ENCODE measurements at places on chromosomes 1 and 21. TPM values are rescaled to one million over a fixed set of nuclear protein-coding genes. Genes with fewer than 3 reads are reported as not detected.

The MAP3K21 gene
- 0.20 TPM for polyA plus RNA-seq

The SLC1A7 gene
- 0.04 TPM for polyA plus RNA-seq

The HSPA6 gene
- polyA plus RNA-seq: 0.85 TPM

The ITLN2 gene
- polyA plus RNA-seq: not detected

DNA sequence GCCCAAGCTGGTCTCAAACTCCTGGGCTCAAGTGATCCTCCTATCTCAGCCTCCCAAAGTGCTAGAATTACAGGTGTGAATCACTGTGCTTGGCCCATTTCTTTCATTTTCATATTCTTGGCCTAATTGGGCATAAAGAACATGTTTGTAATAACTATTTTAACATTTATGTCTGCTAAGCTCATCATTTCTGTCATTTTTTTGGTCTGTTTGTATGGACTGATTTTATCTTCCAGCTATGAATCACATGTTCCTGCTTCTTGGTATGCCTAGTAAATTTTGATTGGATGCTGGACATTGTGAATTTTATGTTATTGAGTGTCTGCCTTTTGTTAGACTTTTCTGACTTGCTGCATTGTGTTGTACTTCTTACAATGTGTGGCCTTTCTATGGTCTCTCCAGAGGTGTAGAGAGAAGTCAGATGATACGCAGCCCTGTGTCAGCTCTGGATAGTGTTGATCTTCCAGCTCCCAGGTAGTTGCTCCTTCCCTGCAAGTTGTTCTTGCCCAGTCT is 39.0 kb upstream of the PPM1J start:
- H3K4me3 ChIP-seq: no peak overlapping the region
- H3K27me3 ChIP-seq: peaks cover 2% of the 10 kb centered on the region
- no peak for DNase-seq
- H3K36me3 ChIP-seq: no peaks in the 10 kb centered on the region
- H3K27ac ChIP-seq: no peak overlapping the region
- no peaks in the 10 kb centered on the region for H3K4me1 ChIP-seq

GRCh38 chr1:52994656-52995055 is 67.4 kb upstream of the PODN start:
- no peak overlapping the region for H3K27ac ChIP-seq
- H3K4me3 ChIP-seq: no peak overlapping the region
- H3K27me3 ChIP-seq: no peaks in the 10 kb centered on the region
- peaks cover 38% of the 10 kb centered on the region for H3K36me3 ChIP-seq

GRCh38 chr1:67897270-67897949 is 64.1 kb upstream of the GNG12 start:
- H3K4me1 ChIP-seq: no peaks in the 10 kb centered on the region
- H3K27me3 ChIP-seq: no peaks in the 10 kb centered on the region
- no peak overlapping the region for H3K27ac ChIP-seq
- no peak overlapping the region for H3K4me3 ChIP-seq
- no peaks in the 10 kb centered on the region for H3K36me3 ChIP-seq

GRCh38 chr1:19484798-19485361 is 459 bp downstream of the CAPZB start:
- no peaks in the 10 kb centered on the region for H3K36me3 ChIP-seq
- no peaks in the 10 kb centered on the region for H3K27me3 ChIP-seq
- H3K4me3 ChIP-seq: peak overlapping the region; percentile 74
- H3K4me1 ChIP-seq: peaks cover 59% of the 10 kb centered on the region
- DNase-seq: no peak
- H3K27ac ChIP-seq: peak overlapping the region; percentile 91

DNA sequence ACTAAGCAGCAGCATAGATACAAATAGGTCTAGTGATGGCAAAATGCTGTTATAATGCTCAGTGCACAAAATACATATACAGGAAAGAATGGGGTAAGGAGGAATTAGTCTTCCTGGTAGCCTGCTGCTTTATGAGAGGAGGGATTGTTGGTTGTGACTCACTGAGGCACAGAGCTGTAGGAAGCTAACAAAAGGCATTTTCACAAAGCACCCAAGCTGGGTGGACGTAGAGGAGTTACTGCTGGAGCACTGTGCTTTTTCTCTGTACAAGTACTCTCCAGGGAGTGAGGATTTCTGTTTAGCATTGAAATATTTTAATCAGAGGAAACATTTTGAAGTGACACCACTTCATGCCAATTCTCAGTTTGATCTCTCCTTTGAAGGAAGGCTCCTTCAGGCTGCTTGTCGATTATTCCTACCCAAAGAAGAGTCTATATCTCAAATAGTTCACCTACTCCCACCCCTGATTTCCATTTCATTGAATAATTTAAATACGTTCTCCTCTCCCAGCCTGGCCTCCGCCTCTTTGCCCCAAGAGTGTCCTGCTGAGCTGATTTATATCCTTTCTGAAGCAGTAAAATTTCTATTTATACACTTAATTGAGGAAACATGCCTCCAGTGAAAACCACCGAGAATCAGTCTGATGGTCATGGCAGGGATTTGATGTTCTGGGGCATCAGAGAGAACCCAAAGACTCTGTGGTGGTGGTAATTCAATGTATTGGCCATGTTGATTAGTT is 271.9 kb downstream of the HHAT start:
- DNase-seq: no peak
- no peak overlapping the region for H3K4me3 ChIP-seq
- H3K27me3 ChIP-seq: peaks cover 3% of the 10 kb centered on the region
- no peaks in the 10 kb centered on the region for H3K36me3 ChIP-seq

DNA sequence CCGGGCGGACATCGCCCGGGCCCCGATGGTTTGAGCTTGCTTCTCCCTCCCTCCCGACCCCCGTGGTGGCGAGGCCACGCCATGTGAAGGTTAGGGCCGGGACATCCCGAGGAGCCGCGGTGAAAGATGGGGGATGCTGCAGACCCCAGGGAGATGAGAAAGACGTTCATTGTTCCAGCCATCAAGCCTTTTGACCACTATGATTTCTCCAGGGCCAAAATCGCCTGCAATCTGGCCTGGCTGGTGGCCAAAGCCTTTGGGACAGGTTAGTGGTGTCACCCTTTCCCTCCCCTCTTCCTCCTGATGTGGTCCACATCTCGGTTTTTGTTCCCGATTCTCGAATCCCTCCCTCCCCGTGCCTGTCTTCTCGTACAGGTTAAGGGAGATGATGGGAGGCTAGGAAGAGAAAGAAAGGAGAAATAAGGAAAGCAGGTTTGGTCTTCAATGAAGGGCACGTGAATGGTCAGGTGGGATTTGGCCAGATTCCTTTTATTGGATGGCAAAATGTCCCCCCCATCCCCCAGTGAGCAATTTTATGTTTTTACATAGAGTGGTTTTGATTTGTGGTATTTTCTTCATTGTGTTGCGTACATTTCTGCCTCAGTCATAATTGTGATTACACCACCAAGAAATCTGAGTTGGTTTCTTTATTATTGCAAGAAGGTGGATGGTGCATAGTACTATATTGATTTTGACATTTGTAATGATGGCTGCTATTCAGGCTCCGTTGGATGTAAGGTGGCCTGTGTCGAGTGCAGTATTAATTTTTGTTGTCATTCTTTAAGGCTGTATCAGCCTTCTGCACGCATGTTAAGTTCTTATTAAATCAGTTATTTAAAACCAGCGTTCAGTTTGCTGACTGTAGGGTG is 1.2 kb downstream of the CAMSAP2 start:
- no peak for DNase-seq
- peaks cover 48% of the 10 kb centered on the region for H3K4me1 ChIP-seq
- H3K36me3 ChIP-seq: no peaks in the 10 kb centered on the region
- H3K27me3 ChIP-seq: no peaks in the 10 kb centered on the region

- peaks cover 13% of the 10 kb centered on the region for H3K4me1 ChIP-seq
- peaks cover 19% of the 10 kb centered on the region for H3K36me3 ChIP-seq
- no peak for DNase-seq
- H3K27ac ChIP-seq: peak overlapping the region; percentile 97
Observed at GRCh38 chr1:40980068-40980452, 564 bp downstream of the CTPS1 start.
